Subcutaneous preadipocyte (primary cell): ENCODE measurements at places on chromosomes 1 and 21. TPM values are rescaled to one million over a fixed set of nuclear protein-coding genes. Genes with fewer than 3 reads are reported as not detected.

The CD101 gene
- total RNA-seq: 0.20 TPM in 1 of 2 replicates, not detected in the other

The KRTAP13-2 gene
- not detected in 2 replicates for total RNA-seq

The TMEM269 gene
- under 0.01 TPM in 1 of 2 replicates, not detected in the other for total RNA-seq

The ADGRB2 gene
- total RNA-seq: 2.6 and 4.7 TPM in 2 replicates

The TRMT13 gene
- 11.4 and 16.0 TPM in 2 replicates for total RNA-seq

The RAP1GAP gene
- not detected in 2 replicates for total RNA-seq

The RIMKLA gene
- total RNA-seq: not detected in 2 replicates

The CA14 gene
- not detected in 2 replicates for total RNA-seq

The C1orf167 gene
- total RNA-seq: not detected in 2 replicates

The NBPF4 gene
- total RNA-seq: not detected in 2 replicates

The PSMG1 gene
- 66.9 and 78.3 TPM in 2 replicates for total RNA-seq
